ENCODE measurements at places on chromosomes 16 and 17. TPM values are rescaled to one million over a fixed set of nuclear protein-coding genes. Genes with fewer than 3 reads are reported as not detected.

Gene USP36
- total RNA-seq = 157 TPM

Gene SGSH
- total RNA-seq = 18.9 TPM

Gene CETP
- total RNA-seq = not detected

Gene GRIN2A
- not detected for total RNA-seq

Gene DPEP1
- not detected for total RNA-seq

Gene ABCC11
- 0.05 TPM for total RNA-seq

Gene OR4D1
- 0.33 TPM for total RNA-seq

Gene WNT3
- 0.08 TPM for total RNA-seq

Gene SLC16A6
- 5.9 TPM for total RNA-seq

Gene SSTR5
- total RNA-seq = not detected

Gene RAB37
- total RNA-seq = 0.33 TPM

Gene TEKT1
- total RNA-seq = not detected

Gene CMTM1
- total RNA-seq = 2.3 TPM

Gene ZMYND15
- 0.13 TPM for total RNA-seq

Gene ATP2A1
- total RNA-seq = 1.4 TPM

Gene CDRT15
- not detected for total RNA-seq

Gene NEK8
- total RNA-seq = 7.7 TPM

Gene LRRC46
- total RNA-seq = 0.29 TPM

Gene CES1
- 0.73 TPM for total RNA-seq

All from activated T-cell treated with anti-CD3 and anti-CD28 coated beads, Interleukin-2, amount 50 U/mL, for 4 hours (primary cell).